ENCODE measurements at places on chromosomes 5 and 9.

DNA sequence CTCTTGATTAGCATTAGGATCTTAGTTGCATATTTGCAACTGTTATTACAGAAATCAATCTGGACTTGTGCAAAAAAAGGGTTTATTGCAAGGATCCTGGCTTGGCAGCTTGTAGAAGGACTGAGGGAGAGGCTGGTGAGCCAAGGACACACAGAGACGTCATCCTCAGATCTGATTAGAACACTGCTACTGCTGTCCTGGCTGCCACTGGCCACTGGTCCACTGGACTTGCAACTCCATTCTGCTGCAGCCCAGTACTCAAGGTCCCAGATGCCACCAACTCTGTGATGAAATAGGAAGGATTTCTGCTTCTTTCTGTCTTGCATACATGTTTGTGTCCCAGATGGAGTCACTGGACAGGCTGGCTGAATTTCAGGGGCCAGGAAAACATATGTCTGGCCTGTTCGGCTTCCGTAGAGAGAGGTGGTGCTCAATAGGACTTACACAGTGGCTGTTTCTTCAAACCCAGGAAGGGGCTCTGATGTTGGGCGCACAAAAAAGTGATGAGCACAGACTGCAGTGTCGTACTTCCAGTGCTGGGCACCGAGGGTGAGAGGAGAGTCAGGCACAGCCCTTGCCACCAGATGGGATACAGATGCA is 68.9 kb upstream of the SH3PXD2B start:
- DNase-seq, result no peak

DNA sequence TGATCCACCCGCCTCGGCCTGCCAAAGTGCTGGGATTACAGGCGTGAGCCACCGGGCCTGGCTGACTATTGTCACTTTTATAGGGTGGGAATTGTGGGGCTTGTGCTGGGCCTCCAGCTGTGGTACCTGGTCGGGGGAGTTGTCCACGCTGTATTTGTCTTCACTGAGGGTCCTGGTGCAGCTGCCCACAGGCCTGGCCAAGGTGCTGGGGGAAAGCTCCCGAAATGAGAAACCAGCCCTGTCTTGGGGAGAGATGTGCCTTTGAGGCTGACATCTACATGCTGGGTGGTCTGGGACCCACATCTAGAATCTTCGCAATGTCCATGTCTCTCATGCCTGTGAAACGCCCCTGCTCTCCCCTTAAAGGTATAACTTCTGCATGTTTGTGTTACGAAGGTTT is 2.6 kb downstream of the EXOC3 start:
- DNase-seq, result no peak

DNA sequence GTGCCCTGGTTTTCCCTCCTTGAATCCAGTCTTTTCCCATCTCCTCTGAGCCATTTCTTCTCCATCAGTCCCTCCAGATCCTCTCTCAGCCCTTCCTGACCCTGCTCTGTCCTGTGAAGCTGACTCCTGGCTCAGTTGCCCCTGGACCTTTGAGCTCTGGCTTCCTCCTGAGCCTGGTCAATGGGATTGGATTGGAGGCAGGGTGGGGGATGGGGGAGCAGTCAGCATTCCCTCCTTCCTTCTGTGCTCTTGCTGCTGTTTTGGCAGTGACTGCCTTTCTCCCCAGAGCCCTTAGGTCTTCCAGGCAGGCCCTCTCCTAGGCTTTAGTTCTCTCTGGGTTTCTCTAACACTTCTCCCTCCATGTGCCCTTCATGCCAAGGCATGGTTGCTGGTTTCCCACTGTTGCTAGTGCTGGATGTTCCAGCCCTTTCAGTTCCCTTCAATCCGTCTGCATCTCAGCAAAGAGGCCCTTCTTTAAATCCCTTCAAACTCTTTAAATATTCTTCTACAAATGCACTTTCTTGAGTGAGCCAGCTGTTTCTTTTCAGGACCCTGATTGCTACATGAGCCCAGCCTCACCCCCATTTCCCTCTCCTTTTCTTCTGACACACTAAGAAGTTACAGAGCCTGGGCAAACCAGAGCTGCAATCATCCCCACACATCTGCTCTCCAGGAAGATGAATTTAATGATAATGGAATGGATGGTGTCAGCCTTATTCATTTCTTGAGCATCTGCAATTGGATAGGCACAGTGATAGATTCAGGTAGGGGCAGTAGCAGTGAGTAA is 2.2 kb downstream of the TNFSF15 start:
- DNase-seq, result peak; percentile 23

GRCh38 chr9:134424818-134425217 is 98.6 kb downstream of the RXRA start:
- DNase-seq, result no peak

DNA sequence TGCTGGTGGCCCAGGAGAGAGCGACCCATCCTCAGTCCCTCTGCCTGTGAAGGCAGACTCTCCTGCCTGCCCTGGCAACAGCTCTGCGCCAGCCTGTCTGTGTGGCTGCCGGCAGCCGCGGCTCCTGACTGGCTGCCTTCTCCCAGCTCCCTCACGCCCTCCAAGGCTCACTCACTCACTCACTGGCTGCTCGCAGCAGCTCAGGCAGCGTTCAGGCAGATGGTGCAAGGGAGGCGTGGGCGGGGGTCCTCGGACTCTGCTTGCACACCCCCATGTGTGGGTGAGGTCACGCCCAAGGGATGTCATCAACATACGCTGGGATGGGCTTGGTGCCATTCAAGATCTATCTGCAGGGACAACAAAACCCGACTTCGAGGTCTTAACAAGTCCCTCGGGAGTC is 66.7 kb downstream of the DAB2IP start:
- DNase-seq, result no peak

DNA sequence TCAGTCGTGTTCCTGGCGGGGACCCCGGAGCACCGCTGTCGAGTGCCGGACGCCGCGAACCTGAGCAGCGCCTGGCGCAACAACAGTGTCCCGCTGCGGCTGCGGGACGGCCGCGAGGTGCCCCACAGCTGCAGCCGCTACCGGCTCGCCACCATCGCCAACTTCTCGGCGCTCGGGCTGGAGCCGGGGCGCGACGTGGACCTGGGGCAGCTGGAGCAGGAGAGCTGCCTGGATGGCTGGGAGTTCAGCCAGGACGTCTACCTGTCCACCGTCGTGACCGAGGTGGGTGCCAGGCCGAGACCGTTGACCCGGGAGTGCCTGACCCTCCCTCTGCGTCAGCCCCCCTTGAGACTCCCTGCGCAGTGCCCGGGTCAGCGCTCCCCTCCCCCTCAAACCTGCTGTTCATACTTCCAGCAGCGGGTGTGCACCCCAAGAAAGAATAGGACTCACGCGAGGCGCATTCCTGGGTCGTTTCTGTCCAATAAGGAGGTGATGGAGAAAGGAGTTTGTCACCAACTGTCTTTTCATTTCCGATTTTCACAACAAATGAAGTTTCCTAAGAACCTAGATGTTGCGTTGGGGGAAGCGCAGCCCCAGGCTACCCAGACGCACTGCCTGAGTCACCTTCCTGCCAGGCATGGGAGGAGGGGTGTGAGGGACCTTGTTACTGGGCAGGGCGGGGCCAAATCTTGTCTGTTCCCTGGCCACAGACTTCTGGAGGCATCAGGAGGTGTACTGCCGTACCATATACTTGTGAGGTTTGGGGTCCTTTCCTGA is 722 bp downstream of the SLC22A4 start:
- DNase-seq, result peak; percentile 78

DNA sequence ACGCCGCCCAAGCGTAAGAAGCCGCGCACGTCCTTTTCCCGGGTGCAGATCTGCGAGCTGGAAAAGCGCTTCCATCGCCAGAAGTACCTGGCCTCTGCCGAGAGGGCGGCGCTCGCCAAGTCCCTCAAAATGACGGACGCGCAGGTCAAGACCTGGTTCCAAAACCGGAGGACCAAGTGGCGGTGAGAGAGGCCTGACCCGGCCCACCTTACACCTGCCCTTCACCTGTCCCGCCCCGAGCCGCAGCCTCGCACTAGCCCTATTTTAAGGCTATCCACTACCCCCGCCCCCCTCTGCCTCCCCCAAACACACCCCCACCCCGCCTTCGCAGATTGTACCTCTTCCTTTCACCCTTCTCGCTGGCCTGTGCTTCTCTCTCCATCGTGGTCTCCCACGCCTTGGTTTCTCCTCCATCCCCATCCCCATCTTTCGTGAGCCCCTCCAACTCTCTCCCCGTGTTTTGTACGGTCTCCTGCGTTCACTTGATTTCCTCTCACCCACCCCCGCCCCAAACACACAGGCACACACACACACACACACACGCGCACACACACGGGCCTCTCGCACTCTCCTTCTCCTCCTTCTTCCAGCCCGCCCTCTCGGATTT is 1.3 kb downstream of the TLX3 start:
- DNase-seq, result no peak

DNA sequence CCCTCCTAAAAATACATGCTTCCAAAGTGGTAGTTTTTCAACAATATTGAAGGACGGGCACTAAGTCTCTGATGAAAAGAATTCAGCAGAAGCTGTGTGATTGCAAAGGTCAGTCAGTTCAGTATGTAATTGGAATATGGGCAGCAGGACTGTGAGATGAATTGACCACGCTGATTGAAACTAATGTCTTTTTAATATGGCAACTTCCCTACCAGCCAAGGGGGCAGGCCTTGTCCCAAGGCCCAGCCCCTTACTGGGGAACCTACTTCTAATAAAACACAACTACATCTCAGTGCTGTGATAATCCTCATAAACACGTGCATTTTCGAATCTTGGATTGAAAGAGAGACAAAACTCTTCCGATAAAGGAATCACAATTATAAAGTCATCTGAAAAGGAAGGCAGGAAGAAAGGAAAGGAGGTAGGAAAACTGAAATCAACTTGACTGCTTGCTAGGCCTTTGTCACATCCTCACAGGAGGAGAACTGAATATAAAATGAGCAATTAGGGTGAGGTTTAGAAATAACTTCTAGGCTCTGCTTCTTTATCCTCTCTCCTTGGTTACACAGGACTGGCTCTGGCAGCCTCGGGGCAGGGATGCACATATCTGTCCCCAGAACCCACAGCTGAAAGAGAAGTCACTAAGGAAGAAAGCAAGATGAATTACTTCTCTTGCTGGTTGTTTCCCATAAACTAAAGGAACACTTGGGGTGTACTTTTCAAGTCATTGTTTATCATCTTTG is 281.9 kb downstream of the GLIS3 start:
- no peak for DNase-seq

DNA sequence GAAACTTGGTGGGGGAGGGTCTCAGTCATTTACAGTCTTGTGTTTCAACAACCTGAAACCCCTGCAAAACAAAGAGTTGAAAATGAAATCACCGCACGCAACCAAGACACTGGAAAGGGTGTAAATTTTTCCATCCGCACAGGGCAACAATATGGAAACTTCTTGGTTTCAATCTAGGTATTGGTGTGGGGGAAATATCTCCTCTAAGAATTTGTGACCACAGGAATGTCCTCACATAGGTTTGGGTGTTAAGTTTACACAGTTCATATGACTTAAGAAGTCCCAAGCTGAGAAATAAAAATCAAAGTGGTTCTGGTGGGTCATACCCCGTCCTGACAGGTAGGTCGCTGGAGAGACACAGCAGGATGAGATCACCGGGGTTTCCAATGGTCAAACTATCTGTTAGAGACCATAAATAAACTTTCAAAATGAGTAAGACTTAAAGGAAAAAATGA is 51.9 kb upstream of the PIP5K1B start:
- no peak for DNase-seq
